Activated CD4-positive, alpha-beta memory T cell treated with anti-CD3 and anti-CD28 coated beads for 36 hours (primary cell): ENCODE measurements at places on chromosomes 16 and 17. TPM values are rescaled to one million over a fixed set of nuclear protein-coding genes. Genes with fewer than 3 reads are reported as not detected.

DNA sequence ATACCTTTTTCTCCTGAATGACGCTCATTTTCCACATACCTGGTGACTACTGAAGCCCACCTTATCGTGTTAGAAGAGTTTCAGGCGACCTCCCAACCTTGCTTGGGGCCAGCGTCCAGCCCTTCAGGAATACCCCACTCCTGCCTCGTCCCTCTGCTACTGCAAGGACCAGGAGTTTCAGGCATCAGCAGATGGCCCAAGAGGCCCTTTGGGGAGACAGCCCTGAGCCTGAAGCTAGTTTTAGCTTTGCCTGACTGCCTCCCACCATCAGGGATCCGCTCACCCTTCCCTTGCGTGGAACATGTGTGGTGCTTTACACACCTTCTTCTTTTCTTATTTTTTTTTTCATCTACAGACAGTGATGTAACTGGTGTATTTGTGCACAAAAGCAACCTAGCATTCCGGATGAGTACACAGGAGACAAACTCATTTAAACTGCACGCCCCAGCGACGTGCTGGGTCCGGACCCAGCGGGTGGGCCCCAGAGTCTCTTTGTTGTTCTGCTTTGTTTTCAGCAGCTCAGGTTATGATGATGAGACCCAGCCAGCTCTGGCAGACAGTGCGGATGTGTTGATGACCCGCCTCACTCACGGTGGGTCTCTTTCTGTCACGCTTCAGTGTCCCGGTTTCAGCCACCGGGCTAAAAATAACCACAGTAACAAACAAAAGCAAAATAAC, 242.4 kb downstream of the C16orf95 start:
- no peak for DNase-seq

Gene CIAPIN1
- 34.8 TPM for total RNA-seq

Gene ASB16
- total RNA-seq, result not detected

Gene SERPINF2
- not detected for total RNA-seq

DNA sequence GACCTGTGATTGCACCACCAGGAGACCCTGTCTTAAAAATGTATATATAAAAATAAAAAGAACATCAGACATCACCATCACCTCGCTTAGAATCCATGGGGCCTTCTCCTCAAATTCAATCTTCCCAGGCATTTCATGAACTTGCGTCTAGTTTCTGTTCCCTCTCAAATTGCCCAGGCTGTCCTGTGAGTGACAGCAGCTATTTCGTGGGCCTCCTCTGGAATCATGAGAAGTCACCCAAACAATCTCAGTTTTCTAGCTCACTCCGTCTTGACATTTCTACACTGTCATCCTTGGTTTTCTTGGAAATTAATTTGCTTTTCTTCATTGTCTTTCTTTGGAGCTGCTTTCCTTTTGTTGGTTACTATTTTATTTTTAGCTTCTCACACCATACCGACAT, 7.3 kb downstream of the SLC52A1 start:
- DNase-seq, result no peak

GRCh38 chr17:32673964-32674363, 187.2 kb downstream of the CDK5R1 start:
- no peak for DNase-seq

Gene TERB1
- total RNA-seq, result not detected

- DNase-seq, result no peak
Measured at GRCh38 chr16:83946781-83947566, 6.1 kb upstream of the OSGIN1 start.

- peak; percentile 68 for DNase-seq
Measured at GRCh38 chr17:35568561-35568960, 7.9 kb upstream of the SLFN14 start.

DNA sequence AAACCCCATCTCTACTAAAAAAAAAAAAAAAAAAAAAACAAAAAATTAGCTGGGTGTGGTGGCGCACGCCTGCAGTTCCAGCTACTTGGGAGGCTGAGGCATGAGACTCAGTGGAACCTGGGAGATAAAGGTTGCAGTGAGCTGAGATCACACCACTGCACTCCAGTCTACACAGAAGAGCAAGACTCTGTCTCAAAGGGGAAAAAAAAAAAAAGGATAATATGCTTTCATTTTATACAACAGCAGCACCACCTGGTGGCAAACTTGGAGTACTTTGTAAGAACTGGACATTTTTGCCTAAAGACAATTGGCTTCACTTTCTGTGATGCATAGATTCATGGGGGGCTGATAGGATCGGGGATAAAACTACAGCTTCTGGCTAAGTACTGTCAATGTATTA, 8.5 kb downstream of the CHTF8 start:
- DNase-seq, result peak; percentile 57

- no peak for DNase-seq
Measured at GRCh38 chr17:81991684-81992305, 14.4 kb downstream of the ASPSCR1 start.

- DNase-seq, result no peak
Measured at GRCh38 chr16:2325791-2326190, 14.7 kb downstream of the ABCA3 start.

GRCh38 chr17:67490471-67490870, 113.4 kb downstream of the PITPNC1 start:
- DNase-seq, result no peak

- DNase-seq, result no peak
Measured at GRCh38 chr16:1561266-1561665, 27.8 kb downstream of the TMEM204 start.
